ENCODE measurements at places on chromosomes 4 and X. TPM values are rescaled to one million over a fixed set of nuclear protein-coding genes. Genes with fewer than 3 reads are reported as not detected.

MAMLD1 gene
- 6.2 TPM for total RNA-seq

NLGN3 gene
- 0.69 TPM for total RNA-seq

NDST4 gene
- total RNA-seq: not detected

RTL9 gene
- total RNA-seq: not detected

GPR50 gene
- total RNA-seq: not detected

DUSP9 gene
- total RNA-seq: 0.09 TPM

GBA3 gene
- not detected for total RNA-seq

CD38 gene
- total RNA-seq: 9.0 TPM

NUP62CL gene
- total RNA-seq: 1.8 TPM

GRCh38 chr4:76210452-76210851 lies 3.2 kb downstream of the SCARB2 start:
- DNase-seq: no peak
- no peaks in the 10 kb centered on the region for H3K36me3 ChIP-seq
- no peak overlapping the region for H3K27ac ChIP-seq
- H3K27me3 ChIP-seq: no peaks in the 10 kb centered on the region
- H3K4me1 ChIP-seq: peaks cover 33% of the 10 kb centered on the region

- H3K27me3 ChIP-seq: no peaks in the 10 kb centered on the region
- H3K4me1 ChIP-seq: no peaks in the 10 kb centered on the region
- no peak for DNase-seq
- H3K4me3 ChIP-seq: no peak overlapping the region
- H3K36me3 ChIP-seq: no peaks in the 10 kb centered on the region
These were observed 7.2 kb downstream of the ARHGAP24 start for GRCh38 chr4:85482010-85482738.

DNA sequence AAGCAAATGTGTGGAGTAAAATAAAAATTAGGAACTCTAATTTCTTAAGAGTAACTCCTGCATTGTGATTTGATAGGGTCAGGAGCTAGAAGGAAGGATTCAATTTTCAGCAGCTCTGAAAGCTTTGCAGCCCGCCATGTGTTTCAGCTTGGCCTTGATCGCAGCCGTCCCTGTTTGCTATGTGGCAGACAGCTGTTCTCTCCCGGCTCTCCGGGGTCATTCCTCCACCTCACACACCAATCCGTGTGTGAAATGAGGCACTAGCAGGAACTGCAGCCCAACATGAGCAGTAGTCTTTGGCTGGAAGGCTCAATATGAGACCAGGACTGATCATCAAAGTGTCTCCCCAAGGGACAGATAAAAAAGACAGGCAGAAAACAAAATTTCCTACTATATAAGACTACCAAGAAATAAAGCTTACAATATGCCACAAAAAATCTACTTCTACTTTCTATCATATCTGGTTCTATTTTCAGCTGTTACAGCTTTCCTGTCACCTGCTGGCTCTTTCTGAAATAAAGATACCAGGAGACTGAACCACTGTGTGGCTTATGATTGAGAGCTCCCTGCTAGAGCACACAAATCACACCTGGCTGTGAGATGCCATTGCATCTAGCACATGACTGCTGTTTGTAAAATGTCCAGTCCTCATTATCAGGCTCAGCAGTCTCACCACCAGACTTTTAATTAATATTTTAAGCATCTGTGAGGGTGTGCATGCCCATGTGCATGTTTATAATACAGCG lies 44.1 kb upstream of the SEC24B start:
- no peaks in the 10 kb centered on the region for H3K36me3 ChIP-seq
- H3K27me3 ChIP-seq: no peaks in the 10 kb centered on the region
- H3K4me3 ChIP-seq: no peak overlapping the region
- no peaks in the 10 kb centered on the region for H3K4me1 ChIP-seq

GRCh38 chr4:146637621-146638332 lies 916 bp upstream of the POU4F2 start:
- H3K27me3 ChIP-seq: peaks cover 4% of the 10 kb centered on the region
- no peaks in the 10 kb centered on the region for H3K4me1 ChIP-seq
- no peak overlapping the region for H3K27ac ChIP-seq

DNA sequence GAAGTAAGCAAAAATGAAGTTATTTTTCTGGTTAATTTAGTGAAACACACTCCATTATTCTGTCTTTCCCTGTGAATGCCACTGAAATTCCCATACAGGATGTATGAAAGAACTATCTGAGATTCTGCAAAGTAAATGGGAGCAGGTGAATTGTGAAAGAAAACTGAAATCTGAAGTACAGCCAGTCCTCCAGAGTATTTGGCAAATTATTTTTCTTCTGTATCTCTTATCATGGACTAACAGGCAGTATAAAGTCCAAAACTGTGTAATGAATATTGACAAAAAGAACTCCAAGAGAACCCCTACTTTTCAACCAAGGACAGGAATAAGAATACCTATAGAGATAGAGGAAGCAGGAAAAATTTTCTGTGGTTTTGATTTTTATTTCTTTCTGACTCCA lies 40.8 kb upstream of the AR start:
- H3K4me3 ChIP-seq: no peak overlapping the region
- H3K27me3 ChIP-seq: no peaks in the 10 kb centered on the region
- no peak for DNase-seq
- no peaks in the 10 kb centered on the region for H3K36me3 ChIP-seq

DNA sequence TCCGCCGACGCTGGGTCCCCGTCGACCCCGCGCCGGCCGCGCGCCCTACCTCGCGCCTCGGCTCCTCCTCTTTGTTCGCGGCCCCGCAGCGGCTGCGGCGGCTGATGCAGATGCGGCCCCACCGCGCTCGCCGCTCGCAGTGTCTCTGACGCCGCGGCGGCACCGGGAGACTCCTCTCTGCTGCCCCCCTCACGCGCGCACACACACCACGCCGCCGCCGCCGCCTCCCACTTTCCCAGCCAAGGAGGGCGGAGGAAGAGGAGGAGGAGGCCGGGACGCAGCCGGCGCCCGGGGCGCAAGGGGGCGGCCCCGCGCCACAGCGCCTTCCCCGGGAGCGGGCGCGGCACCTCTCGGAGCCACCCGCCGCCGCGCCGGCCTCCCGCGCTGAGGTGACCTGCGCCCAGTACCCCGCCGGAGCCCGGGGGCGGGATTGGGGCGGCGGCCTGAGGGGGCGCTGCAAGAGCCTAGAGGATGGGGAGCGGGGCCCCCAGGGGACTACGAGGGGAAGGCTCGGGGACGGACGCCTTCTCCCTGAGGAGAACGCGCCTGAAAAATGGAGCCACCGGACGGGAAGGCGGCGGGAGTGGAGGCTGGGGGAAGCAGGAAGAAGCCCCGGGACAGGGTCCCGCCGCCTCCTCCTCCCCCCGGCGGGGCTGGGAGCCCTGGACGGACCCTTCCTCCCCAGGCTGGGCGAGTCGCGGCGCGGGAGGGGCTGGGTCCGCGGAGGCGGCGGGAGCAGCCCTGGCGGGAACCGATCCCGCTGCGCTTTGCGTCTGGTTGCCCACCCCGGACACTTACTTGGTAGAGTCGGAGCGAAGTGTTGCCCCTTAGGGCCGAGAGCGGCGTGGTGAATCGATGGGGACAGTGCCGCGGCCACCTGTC lies at the start of gene SH3RF1:
TSS of gene SH3RF1 (minus strand) at position 147 of the 882 bp plus-strand sequence. CDS start 1,744 bp downstream, outside the sequence.
- H3K36me3 ChIP-seq: no peaks in the 10 kb centered on the region
- H3K4me1 ChIP-seq: peaks cover 5% of the 10 kb centered on the region
- H3K4me3 ChIP-seq: peak within 1 kb of the TSS; percentile 26
- H3K27ac ChIP-seq: no peak within 1 kb of the TSS
- H3K27me3 ChIP-seq: peaks cover 13% of the 10 kb centered on the region

GRCh38 chr4:73865431-73866096 lies 3.6 kb upstream of the CXCL1 start:
- no peaks in the 10 kb centered on the region for H3K4me1 ChIP-seq
- H3K4me3 ChIP-seq: no peak overlapping the region
- DNase-seq: no peak
- no peaks in the 10 kb centered on the region for H3K36me3 ChIP-seq
- H3K27me3 ChIP-seq: no peaks in the 10 kb centered on the region

DNA sequence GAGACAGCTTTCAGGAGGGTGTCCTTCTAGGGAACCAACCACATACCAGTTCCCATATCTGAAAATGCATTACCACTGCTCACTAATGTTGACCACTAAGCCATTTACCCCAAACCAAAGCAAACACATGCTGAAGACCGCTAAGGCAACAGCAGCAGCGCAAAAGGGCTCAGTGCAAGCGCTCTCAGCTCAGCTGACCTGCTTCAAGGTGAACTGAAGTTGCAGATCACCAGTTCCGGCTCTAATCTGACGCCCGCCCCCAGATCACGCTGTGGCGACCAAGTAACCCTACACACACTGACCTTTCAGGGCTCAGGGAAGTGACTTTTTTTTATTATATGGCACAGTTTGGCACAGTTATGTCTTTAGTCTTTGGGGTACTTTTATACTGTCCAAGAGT lies 5.8 kb downstream of the MECP2 start:
- peaks cover 8% of the 10 kb centered on the region for H3K36me3 ChIP-seq
- H3K4me1 ChIP-seq: peaks cover 49% of the 10 kb centered on the region
- H3K27me3 ChIP-seq: no peaks in the 10 kb centered on the region

GRCh38 chr4:48777739-48778138 lies 2.3 kb downstream of the FRYL start:
- H3K4me3 ChIP-seq: peak overlapping the region; percentile 91
- H3K27ac ChIP-seq: no peak overlapping the region
- no peaks in the 10 kb centered on the region for H3K27me3 ChIP-seq
- DNase-seq: no peak

DNA sequence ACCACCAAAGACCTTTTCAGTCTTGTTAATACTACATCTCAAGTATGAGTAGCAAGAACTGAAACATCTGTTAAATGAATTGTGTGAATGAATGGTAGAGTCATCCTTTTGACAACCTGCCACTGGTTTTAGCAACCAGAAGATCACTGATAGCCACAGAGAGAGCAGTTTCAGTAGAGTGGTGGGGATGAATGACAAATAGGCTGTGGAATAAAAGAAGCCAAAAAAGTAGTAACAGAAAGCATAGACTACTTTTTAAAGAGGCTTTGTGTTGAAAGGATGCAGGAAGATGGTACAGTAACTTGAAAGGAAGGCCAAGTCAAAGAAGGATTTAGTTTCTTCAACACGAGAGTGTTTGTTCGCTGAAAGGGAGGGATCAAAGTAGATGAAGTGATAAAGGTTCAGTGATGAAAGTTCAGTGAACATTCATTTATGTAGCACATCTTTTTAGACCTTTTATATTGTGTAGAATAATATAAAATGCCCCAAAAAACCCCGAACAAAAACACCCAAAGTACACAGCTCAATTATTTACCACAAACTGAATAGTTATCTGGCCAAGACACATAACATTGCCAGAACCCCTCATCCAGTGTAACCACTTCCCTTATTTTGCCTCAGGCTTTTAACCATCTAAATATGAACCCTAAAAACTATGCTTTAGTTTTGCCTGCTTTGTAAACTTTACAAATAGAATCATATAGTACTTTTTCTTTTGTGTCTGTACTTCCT lies 40.1 kb upstream of the EIF1AX start:
- H3K27ac ChIP-seq: no peak overlapping the region
- DNase-seq: no peak
- no peaks in the 10 kb centered on the region for H3K36me3 ChIP-seq
- no peak overlapping the region for H3K4me3 ChIP-seq

DNA sequence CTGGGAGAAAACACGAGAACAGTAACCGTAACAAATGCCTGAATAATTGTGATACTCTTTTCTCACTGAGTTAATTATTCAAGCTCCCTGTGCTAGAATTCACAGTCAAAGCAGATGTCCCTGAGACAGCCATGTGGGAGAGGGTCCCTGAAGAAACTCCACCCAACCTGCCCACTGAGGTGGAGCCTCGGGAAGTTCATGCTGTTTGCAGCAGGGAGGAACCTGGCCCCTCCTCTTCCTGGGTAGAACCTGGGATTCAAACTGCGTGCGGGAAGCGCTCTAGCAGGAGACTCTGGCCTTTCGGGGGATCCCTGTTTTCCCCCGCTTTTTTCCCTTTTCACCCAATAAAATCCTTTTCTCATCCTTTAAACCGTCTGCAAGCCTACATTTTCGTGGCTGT lies 20.2 kb upstream of the RHOH start:
- no peaks in the 10 kb centered on the region for H3K27me3 ChIP-seq
- H3K4me3 ChIP-seq: no peak overlapping the region
- H3K36me3 ChIP-seq: no peaks in the 10 kb centered on the region
- no peak for DNase-seq
- peaks cover 15% of the 10 kb centered on the region for H3K4me1 ChIP-seq

GRCh38 chrX:108000751-108001150 lies 18.6 kb upstream of the TEX13B start:
- no peak for DNase-seq
- H3K4me1 ChIP-seq: peaks cover 4% of the 10 kb centered on the region
- H3K4me3 ChIP-seq: no peak overlapping the region

DNA sequence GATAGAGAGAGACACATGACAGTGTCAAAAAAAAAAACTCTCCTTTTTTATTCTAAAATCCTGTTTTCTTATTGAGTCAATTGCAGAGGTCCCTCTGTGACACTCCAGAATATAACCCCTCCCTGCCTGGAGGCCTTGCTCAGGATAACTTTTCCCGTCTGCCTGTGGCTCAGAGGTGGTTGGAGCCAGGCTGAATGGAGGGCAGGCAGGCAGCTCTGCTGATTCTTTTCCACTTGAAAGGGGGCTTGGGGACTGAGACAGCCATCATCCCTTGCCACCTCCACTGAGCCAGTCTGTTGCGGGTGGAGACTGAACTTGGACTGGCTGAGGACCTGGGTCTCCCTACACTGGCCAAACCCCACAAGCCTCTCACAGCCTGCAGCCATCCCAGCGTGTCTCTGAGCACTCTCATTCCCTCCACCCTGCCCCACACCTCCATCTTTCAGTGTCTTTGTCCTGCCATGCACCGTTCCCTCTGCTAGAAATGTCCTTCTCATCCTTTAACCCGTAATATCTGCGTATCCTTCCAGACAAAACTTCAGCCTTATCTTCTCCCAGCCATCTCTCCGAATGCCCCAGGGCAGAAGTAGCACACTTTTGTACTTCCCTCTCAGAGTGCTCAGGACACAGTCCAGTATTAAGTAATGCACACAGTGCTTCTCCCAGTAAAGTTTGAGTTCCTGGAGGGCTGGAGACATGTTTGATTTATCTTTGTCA lies 139.9 kb downstream of the CHIC2 start:
- DNase-seq: no peak
- no peaks in the 10 kb centered on the region for H3K4me1 ChIP-seq
- no peak overlapping the region for H3K27ac ChIP-seq
- no peaks in the 10 kb centered on the region for H3K27me3 ChIP-seq

DNA sequence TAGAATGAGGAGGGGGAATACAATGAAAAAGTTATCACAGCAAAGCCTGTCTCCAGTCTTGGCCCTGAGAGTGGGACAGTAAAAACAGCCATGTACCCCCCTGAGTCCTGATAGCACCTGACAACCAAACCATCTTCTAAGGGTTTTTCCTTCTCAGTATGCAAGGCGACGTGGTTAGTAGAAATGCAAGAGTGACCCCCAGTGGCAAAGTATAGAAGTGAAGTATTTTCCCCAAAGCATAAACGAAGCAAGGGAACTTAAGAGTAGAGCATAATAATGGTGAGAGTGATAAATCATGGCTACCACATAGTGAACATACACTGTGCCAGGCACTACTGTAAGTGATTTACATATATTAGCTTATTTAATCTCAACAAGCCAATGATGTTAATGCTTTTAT lies 52.8 kb downstream of the FAM47C start:
- no peak overlapping the region for H3K27ac ChIP-seq
- no peaks in the 10 kb centered on the region for H3K36me3 ChIP-seq
- no peak for DNase-seq
- no peaks in the 10 kb centered on the region for H3K4me1 ChIP-seq
- H3K27me3 ChIP-seq: no peaks in the 10 kb centered on the region
